Activated T-cell treated with anti-CD3 and anti-CD28 coated beads for 4 hours (primary cell): ENCODE measurements at places on chromosomes 1 and 21.

DNA sequence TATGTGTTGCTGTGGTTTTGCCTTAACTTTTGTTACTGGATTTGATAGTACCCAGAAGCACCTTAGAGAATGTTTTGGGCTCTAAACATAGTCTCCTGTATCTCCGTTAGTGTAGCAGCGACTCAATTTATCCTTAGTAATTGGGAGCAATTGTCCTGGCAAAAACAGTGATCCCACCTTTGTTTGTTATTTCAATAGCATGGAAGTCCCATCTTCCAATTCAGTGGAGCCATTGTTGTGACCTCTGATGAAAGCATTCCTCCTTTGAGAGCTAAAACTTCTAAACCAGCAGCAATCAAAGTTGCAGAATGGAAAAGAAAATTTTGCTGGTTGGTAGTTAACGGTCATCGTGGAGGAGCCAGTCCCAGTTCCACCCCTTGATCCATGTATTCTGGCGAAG is 34.7 kb downstream of the RTCA start:
- DNase-seq: no peak

- no peak for DNase-seq
These were observed 152.3 kb downstream of the PCNX2 start for GRCh38 chr1:233143241-233143640.

DNA sequence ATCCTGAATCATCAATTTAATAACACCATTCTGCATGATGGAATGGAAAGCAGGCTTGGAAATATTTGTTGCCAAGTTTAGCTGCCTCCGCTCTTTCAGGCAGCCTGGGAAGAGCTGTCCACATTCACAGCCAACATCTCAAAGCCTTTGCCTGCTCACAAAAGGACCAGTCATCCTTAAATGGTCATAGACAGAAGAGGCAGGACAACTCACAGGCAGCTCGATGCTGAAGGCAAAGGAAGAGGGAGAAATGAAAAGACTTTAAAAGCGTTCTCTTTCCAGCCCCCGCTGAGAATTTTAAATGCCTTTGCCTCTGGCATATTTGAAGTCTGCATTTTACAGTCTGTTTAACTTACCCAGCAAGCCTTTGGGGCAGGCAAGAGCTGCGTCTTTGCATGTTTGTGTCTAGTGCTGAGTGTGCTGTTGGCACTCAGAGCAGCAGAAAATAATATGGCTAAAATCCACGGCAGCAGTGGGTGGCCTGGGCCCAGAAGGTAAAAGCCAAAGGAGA is 68.9 kb downstream of the NMNAT2 start:
- no peak for DNase-seq

GRCh38 chr1:171350594-171350993 is 36.6 kb downstream of the FMO4 start:
- DNase-seq: no peak

- DNase-seq: no peak
These were observed 76.1 kb downstream of the TMEM53 start for GRCh38 chr1:44598167-44598566.

- DNase-seq: no peak
These were observed 111.7 kb downstream of the ADGRL4 start for GRCh38 chr1:78894811-78895210.

GRCh38 chr1:55868026-55868425 is 652.9 kb upstream of the USP24 start:
- DNase-seq: no peak

DNA sequence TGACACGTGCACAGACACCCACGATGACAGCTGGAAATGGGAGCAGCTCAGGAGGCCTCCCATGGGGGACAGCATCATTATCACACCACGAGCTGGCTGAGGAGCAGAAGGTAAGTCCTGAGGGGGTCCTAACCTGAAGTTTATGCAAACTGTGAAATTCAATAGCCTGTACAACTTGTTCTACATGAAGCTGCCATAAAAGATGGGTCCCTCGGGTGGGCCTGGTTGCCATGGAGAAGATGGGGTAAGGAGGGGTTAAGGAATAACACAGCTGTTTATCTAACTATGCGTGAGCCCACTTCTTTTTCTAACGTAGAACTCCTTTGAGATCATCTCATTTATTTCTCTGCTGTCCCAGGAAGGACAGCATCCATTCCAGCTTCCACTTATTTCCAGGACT is 163.4 kb upstream of the CD34 start:
- DNase-seq: no peak

- no peak for DNase-seq
These were observed 81.7 kb downstream of the PIK3CD start for GRCh38 chr1:9733160-9733789.

- DNase-seq: no peak
These were observed 128.2 kb downstream of the DMRTB1 start for GRCh38 chr1:53587252-53587988.

- no peak for DNase-seq
These were observed 98.8 kb upstream of the DPH5 start for GRCh38 chr1:101124405-101124804.

DNA sequence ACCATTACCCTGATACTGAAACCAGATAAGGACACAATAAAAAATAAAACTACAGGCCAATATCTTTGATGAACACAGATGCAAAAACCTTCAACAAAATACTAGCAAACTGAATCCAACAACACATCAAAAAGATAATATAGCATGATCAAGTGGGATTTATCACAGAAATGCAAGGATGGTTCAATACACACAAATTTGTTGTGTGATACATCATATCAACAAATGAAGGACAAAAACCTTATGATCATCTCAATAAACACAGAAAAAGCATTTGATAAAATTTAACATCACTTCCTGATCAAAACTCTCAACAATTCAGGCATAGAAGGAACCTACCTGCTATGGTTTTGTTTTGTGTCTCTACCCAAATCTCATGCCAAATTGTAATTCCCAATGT is 74.3 kb upstream of the VANGL1 start:
- DNase-seq: no peak

GRCh38 chr1:87402241-87403002 is 73.7 kb downstream of the LMO4 start:
- no peak for DNase-seq

GRCh38 chr1:97621955-97622354 is 298.9 kb downstream of the DPYD start:
- DNase-seq: no peak

DNA sequence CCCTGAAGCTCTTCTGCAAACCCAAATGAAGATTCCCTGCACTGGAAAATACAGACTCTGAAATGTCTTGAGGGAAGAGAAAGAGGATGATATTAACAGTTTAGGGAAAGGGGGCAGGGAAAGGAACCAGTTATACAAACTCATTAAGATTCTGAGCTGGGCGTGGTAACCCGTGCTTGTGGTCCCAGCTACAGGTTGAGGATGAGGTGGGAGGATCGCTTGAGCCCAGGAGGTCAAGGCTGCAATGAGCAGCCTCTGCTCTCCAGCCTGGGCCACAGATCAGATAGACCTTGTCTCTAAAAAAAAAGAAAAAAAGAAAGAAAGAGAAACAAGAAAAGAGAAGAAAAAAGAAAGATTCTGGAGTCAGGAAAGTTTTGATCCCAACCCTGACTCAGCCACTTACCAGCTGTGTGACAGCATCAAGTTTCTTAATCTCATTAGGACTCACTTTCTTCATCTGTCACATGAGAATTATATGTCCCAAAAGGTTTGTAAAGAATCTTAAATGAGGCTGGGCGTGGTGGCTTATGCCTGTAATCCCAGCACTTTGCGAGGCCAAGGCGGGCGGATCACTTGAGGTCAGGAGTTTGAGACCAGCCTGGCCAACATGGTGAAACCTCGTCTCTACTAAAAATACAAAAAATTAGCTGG is 53.9 kb downstream of the OPTC start:
- DNase-seq: no peak

- no peak for DNase-seq
These were observed 124.0 kb downstream of the BRINP3 start for GRCh38 chr1:190353538-190354101.

- no peak for DNase-seq
These were observed 85.2 kb downstream of the KIF1B start for GRCh38 chr1:10295481-10296085.

GRCh38 chr1:162303004-162303344 is 73.7 kb downstream of the SPATA46 start:
- DNase-seq: no peak

- peak; percentile 15 for DNase-seq
These were observed 576 bp downstream of the SMIM12 start for GRCh38 chr1:34858901-34859445.

DNA sequence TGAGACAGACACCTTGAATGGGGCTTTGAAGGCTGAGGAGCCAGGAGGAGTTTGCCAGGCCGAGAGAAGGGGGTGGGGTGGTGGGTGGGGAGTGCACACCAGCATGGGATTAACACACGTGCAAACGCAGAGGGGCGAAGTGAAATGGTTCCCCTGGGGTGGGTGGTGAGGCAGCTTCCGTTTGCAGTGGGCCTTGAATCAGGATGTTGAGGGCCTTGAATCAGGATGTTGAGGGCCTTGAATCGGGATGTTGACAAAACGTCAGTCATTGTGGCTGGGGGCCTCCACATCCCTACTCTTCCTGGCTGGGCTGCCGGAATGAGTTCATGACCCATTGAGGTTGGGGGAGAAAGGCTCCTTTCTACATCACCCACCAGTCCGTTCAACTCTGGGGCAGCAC is 16.6 kb downstream of the LDLRAP1 start:
- no peak for DNase-seq

- DNase-seq: no peak
These were observed 402.2 kb upstream of the RUNX1 start for GRCh38 chr21:35451276-35451675.

- DNase-seq: no peak
These were observed 39.0 kb upstream of the DENND1B start for GRCh38 chr1:197814306-197814705.

DNA sequence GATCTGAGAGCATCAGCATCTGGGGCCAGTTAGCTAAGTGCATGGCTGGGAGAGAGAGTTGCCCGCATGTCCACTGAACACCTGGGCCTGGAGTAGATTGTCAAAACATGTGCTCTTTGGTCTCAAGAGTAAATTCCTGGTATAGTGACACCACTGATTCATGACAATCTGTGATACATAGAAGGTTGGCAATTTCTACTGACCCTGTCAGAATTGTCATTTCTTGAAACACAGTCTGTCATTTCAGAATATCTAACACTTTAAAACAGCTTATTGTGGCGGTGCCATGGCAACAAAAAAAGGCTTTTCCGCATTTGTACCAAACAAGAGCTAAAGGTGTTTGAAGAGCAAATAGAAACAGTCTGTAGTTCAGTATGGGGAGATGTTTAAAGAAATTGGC is 186.4 kb upstream of the FAM78B start:
- DNase-seq: no peak

- no peak for DNase-seq
These were observed 755.0 kb downstream of the LTN1 start for GRCh38 chr21:28237661-28238060.

GRCh38 chr21:32073593-32073992 is 200.8 kb downstream of the HUNK start:
- no peak for DNase-seq

DNA sequence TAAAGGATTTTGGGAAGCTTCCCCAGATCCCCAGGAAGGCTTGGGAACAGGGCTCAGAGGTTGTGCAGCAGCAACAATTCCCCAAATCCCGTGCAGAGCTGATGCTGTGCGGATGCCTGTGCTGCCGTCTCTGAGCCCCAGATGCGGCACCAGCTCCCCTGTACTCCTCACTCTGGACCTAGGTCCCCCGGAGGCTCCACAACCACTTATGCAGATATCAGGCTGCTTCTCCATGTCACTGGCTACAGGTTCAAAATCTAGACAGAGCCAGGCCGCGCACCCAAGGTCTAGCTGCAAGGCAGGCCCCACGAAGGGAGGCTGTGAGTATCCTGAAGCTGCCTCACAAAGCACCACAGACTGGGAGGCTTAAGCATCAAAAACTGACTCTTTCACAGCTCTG is 81.6 kb downstream of the PDE9A start:
- no peak for DNase-seq

GRCh38 chr1:230206976-230207375 is 139.9 kb downstream of the GALNT2 start:
- DNase-seq: no peak

DNA sequence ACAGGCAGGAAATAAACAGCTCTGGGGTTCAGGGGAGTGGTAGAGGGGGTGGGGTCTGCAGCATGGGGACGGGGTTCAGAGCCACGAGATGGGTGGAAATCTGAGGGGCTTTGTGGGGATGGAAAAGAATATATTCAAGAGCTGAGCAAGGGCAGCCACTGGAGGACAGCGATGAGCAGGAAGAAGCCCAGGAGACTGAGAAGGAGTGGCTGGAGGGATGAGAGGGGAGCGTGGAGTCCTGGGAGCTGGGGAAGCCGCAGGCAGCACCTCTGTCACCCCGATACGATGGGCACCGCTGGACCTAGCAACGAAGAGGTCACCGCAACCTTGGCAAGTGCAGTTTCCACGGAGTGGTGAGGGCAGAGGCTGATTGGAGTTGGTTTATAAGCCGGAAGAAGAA is 10.0 kb upstream of the KCNAB2 start:
- DNase-seq: no peak

DNA sequence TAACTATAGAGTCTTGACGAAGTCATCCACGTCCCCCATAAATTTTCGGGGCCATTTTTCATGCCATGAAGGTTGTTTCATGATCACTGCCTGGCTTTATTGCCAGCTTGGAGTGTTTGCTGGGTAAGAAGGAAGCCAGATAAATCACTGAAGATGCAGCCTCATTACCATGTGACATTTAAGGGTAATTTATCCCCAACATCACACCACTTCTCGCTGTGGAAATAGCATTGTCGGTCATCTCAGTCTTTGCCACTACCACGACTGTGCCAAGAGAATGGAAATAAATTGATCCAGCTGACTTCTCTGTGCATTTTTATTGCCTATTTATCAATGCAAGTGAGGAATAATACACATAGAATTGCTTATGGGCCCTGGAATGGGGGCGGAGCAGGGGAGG is 617.9 kb downstream of the AJAP1 start:
- no peak for DNase-seq

DNA sequence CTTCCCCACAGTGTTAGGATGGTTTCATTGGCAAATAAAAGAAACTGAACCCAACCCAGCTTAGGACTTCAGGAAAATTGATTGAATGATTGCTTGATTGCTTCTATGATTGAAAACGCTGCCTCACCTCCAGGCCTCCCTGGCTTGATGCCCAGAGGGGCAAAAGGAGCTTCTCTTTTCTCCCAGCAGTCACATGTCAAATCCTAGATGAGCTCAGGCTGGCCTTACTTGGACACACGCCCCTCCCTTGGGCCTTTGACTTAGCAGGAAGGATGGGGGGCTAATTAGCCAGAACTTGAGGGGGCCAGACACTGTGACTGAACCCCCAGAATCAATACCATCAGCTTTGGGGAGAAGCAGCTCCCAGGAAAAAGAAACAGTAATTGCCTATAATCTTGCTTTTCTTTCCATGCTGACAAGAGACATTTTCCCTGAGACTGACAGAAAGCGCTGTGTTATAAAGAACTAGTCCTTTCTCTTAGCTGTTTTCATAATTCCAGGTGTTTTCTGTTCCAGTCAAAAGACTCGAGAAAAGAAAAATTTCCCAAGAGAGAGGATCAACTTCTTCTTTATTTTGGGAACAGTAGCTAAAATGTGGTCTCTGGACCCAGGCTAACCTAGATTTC is 50.8 kb upstream of the ATP5PO start:
- DNase-seq: no peak

DNA sequence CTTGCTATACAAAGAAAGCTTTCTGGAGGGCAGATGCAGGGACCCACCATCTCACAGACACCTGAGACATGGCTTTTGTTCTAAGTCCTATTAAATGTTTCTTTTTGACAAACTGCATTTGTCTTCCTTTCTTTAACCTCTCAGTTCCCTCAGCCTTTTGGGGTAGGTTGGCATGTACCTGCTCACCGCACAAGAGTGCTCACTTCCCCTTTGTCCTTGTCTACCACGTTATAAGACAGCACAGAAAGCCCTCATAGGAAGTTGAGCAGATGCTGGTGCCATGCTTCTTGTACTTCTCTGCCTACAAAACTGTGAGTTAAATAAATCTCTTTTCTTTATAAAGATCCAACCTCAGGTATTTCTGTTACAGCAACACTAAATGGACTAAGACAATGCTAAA is 31.9 kb upstream of the RGS21 start:
- no peak for DNase-seq
